Temporal lobe (tissue), 4 donors: ENCODE measurements at places on chromosomes 2 and 18. TPM values are rescaled to one million over a fixed set of nuclear protein-coding genes. Genes with fewer than 3 reads are reported as not detected.

The GALNT3 gene
- 3.0 TPM for total RNA-seq

The ALPI gene
- not detected for total RNA-seq

The C2orf66 gene
- 0.25 TPM for total RNA-seq

The RBMS1 gene
- 8.9 TPM for total RNA-seq

The MLPH gene
- 0.98 TPM for total RNA-seq

The CCDC74B gene
- total RNA-seq: 4.7 TPM

The KLHL14 gene
- 39.6 TPM for total RNA-seq

The CAPN10 gene
- 18.2 TPM for total RNA-seq

The ATF2 gene
- total RNA-seq: 94.4 TPM

The ELOA2 gene
- total RNA-seq: not detected

The MYCN gene
- total RNA-seq: 47.5 TPM

The TSN gene
- 48.4 TPM for total RNA-seq

The TLX2 gene
- total RNA-seq: not detected

The FOXD4L1 gene
- 0.25 TPM for total RNA-seq

The LHCGR gene
- total RNA-seq: 0.74 TPM

The NGEF gene
- 33.4 TPM for total RNA-seq

The TGOLN2 gene
- 44.0 TPM for total RNA-seq

The EVA1A gene
- total RNA-seq: 0.98 TPM

The SNTG2 gene
- 0.98 TPM for total RNA-seq

The ARHGAP28 gene
- 16.2 TPM for total RNA-seq

The IL1RN gene
- not detected for total RNA-seq

The SLC4A5 gene
- 2.7 TPM for total RNA-seq

The C2orf15 gene
- total RNA-seq: 2.5 TPM

The PDE1A gene
- total RNA-seq: 41.8 TPM

The MOB4 gene
- total RNA-seq: 56.3 TPM

The DSC3 gene
- 0.49 TPM for total RNA-seq

The BCL11A gene
- 89.5 TPM for total RNA-seq

The DCDC2C gene
- 0.49 TPM for total RNA-seq

The ALPG gene
- not detected for total RNA-seq

The SLC19A3 gene
- 1.5 TPM for total RNA-seq

The TMEM178A gene
- 23.4 TPM for total RNA-seq

The B4GALT6 gene
- total RNA-seq: 6.4 TPM

The PTCD3 gene
- 80.2 TPM for total RNA-seq

The ACMSD gene
- total RNA-seq: not detected

The CHRND gene
- not detected for total RNA-seq

The SERPINB4 gene
- total RNA-seq: not detected

The DSG4 gene
- total RNA-seq: not detected

The MYOM1 gene
- total RNA-seq: 1.5 TPM

The CBLN2 gene
- 219 TPM for total RNA-seq
